ENCODE measurements at places on chromosomes 1 and 21.

DNA sequence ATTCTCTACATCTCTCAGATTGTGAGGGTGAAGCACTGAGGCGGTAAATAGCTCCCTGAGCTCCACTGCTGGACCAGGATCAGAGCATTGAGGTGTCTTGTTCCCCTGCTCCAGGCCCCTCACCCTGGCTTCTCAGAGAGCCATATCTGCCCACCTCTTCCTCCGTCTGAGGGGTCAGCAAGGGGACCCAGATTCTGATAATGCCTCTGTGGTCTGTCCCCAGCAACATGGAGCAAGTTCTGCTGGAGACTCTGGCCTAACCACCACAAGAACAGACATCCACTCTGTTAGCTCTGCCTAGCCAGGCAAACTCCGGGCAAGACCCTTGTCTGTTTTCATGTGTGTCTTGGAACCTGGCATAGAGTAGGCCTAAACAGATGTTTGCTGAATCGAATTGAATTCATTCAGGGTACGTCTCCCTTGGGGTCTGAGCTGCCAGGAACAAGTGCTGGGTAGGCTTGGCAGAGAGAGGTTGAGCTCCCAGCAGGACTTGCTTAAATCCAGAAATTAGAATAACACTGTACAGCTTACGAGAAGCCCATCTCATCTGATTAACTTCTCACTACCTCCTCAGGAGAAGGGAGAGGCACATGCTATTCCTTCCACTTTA, 2.3 kb downstream of the TRAF5 start:
- no peak for DNase-seq

DNA sequence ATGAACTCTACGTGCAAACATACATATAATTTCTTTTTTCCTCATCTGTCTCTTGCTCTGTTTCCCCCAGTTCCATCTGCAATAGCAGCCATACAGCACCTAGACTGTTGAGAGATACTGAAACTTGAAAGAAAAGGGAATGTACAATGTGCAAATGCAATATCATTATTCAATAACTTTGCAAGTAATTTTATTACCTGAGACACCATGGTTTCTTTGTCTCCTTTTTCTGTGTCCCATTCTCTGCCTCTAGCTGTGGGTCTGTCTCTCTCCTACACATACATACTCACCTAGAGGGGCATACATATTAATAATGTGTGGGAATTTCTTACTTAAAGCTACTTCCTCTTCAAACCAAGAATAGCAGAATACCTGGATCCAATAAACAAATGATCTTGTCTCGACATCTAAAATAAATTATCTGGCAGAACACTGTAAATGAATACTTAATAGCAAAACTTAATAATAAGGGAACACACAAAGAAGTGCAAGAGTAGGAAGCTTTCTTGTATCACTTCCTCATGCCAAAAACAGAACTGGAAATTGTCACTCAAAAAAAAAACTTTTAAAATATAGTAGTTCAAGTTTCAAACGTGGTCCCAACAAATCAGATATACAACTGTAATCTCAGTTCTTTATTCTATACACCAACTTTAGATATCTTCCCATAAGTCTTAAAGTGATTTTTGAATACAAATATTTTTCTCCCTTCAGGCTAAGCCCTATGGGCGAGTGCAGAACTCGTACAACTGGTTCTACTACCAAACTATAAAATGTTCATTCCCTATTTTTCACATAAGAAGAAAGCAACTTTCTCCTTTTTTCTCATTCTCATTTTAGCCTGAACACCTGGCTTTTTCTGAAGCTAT, 194.6 kb downstream of the NRIP1 start:
- no peak for DNase-seq

DNA sequence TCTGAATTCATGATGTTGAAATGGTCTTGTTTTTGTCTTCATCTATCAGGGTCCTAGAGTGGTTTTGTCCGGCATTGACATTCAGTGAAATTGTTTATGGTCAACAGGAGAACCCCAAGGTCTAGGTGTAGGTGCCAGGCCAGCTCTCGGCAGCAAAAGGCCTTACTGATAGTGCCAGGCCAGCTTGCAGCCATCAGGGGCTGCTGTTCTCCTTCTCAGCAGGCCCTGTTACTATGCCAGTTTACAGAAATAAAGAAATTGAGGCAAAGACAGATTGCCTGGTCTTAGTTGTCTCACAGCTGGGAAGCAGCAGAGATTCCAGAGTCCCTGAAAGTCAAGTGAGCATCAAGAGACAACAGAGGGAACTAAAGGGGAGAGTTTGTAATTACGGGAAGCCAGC, 12.0 kb downstream of the HMGB4 start:
- no peak for DNase-seq

DNA sequence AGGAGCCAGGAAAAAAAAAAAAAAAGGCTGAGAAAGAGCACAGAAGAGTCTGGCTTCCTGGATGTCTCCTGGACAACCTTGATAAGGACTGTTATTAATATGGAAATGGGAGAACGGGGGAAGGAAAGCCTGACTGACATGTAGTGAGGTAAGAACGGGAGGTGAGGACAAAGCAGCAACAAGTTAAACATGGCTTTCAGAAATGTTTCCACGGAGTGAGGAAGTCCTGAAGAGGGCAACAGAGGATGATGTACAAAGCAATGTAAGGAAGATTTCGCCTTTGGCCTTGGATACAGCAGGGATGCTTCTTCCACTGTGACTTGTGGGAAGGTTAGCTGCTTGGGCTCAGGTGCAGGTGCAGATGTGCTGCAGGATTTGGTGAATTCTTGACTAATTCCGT, 11.9 kb upstream of the NIBAN1 start:
- DNase-seq, result peak; percentile 63

GRCh38 chr1:162736184-162736583, 54.3 kb upstream of the HSD17B7 start:
- no peak for DNase-seq

DNA sequence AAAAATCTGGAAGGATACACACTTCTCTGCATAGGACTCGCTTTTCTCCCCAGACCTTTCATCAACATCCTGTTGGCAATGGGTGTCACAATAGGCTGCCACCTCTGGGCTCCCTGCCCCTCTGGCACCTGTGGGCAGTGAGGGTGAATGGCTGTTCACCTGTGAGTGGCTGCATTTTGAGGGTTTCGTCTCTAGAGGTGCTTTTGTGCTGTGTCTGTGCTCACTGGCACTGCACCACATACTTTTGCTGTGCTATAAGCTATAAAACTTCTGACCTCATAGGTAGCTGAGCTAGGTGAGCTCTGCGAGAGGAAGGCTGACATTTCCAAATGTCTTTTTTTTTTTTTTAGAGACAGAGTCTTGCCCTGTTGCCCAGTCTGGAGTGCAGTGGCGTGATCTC, 35.9 kb downstream of the SLC30A1 start:
- no peak for DNase-seq

DNA sequence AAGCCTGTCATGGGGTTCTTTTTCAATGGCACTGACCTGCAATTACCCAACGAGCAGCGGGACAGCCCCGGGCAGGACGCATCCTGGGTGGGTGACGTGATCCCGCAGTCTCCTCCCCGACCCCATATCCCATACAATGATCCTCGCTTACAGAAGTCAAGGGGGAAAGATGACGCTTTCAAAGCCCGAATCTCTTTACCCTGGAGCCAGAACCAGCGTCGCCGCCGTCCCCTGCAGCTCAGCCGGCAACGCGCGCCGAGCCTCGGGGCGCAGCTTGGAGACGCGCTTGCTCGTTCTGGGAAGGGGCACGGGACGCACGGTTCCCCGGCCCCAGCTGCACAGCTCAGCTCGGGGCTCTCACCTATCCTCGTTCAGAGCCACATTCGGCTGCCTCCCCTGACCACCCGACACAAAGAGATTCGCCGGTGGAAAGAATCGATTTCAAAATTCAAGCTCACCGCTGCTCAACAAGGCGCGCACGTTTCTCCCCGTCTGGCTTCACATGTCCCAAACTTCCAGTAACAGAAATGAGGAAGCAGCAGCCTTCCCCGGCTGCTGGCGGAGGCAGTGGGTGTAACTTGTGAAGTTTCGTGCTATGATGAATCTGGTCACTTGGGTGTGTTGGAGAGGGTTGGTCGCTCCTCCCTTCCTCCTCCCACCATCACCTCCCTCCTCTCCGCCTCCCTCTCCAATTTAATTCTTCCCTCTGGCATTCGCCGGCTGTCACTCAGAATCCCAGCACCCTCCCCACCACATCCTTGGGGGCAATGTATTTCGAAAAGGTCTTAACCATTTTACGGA, at the start of gene TIAM1:
Gene TIAM1, minus strand, starts transcription at position 582 of the 801 bp plus-strand sequence. CDS start 77,289 bp downstream, outside the sequence.
- no peak for DNase-seq

DNA sequence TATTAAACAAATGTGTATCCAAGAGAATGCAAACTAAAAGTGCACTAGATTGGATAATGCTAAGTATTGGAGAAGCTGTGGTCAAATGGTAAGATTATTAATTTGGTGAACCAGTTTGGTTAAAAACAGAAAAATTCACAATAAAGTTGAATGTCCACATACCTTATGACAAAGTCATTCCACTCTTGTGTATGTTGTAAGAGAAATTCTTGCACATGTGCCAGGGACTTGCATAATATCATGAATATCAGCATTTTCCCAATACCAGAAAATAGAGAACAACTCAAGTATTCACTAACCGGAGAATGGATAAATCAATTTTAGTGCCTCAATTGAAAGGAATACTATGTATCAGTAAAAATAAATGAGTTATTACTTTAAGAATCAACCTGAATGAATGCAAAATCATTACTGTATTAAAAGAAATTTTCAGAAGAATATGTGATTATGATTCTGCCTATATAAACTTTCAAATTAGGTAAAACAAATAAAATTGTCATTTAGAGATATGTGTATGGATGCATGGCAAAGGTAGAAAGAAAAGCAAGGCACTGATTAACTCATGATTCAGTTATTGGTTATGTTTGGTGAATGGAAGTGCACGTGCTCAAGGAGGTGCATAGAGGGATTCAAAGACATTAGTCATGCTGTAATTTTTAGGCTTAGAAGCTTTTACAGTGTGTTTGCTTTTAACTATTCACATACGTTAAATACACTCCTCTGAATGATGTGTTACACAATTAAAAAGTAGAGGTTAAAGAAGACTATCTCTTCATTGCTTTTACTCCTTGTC, 217.4 kb upstream of the KCNK2 start:
- DNase-seq, result no peak

DNA sequence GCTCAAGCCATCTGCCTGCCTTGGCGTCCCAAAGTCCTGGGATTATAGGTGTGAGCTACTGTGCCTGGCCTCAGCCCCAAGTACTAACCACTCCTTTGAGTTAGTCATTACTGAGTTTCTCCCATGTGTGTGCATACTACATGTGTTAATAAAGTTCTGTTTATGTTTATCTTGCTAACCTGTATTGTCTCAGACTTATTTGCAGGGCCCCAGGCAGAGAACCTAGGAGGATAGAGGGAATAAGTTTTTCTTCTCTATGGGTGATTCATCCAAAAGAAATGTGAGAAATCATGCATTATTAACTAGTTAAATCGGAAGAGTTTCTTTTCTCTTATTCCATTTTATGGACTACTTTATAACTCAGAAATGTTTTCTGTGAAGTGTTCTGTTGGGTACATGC, 203.9 kb upstream of the CACYBP start:
- no peak for DNase-seq

DNA sequence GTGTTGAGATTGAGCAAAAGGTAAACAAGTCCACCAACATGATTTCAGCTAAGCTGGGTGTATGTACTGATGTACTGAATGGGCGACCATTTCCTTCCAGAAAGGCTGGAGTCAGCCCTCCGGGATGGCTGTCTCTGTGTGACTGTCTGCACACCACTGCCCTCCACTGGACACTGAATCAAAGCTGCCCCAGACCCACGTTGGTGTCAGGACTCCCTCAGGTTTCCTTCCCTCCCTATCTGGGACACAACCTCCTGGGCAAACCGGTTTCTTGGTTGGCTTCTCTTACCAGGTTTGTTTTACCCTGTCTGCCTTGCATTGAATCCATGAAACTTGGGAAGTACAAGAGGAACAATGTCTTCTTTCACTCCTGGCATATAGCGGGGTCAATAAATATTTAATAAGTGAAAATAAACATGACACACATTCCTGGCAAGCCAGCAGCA, 5.3 kb upstream of the SRP9 start:
- peak; percentile 81 for DNase-seq

DNA sequence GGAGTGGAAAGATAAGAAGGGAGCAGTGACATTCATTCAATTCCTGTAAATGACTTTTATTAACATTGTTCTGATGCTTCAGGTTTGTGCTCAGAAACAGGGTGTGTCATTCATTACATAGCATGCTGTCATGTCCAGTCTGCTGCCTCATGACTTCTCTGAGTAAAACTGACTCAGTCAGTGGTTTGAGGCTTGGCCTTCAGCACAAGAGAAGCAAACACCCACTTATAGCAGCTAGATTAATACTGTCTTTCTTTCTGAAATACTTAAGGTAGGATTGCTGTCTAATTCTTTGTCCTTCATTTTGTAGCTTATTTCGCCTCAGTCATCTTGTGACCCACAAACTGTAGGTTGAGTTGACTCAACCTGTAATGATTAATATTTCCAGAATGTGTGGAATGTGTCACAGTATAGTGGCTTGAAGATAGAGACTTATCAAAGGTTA, 32.9 kb downstream of the RASAL2 start:
- DNase-seq, result no peak

DNA sequence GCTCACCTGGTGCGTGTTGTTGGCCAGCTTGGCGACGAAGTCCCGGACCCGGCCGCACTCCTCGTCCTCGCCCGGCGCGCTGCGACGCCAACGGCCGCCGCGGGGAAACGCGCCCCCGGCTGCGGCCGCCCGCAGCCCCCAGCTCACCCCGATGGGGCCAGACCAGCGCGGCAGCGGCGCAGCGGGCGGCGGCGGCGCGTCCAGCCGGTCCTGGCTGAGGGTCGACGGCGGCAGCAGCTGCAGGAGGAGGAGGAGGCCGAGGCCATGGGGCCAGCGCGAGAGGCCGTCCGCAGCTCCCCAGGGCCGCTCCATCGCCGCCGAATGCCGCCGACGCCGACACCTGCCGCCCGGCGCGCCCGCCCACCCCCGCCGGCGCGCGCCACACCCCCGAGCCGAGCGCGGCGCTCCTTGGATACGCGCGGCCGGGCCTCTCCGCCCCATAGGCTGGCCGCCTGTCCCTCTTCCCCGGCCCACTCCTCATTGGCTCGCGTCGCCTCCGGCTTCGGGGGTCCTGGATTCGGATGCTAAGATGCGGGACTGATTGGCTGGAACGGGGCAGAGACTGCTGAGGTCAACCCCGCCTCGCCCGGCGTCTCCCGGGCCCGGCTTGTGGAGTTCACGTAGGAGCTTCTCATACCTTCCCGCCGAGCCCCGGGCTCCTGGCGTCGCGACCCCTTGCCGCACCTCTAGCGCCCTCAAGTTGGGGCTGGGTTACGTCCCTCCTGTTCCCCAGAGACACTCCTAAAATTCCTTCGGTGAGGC, at the start of gene SORT1:
Gene SORT1, minus strand, starts transcription at position 338 of the 762 bp plus-strand sequence. Its CDS starts 26 bp downstream, at position 312.
- peak; percentile 96 for DNase-seq

DNA sequence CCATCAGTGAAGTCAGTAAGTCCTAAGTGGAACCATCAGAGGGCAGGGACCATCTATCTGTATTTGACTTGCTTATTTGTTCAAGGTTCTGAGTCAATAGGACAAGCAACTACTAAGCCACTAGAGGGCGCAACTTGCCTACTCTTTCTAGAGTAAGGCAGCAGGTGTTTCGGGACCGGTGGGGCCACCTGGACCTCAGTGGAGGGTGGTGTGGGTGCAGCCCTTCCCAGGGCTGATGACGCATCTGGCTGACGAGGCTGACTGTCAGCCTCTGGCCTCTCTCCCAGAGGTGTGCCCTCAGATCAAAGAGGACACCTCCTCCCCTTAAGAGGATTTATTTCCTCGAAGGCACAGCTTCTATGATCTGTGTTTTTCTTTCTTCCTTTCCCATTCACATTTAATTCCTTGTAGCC, 6.6 kb downstream of the CBR3 start:
- DNase-seq, result peak; percentile 96

GRCh38 chr1:227242811-227243682, 75.2 kb downstream of the CDC42BPA start:
- DNase-seq, result no peak

- peak; percentile 44 for DNase-seq
These were observed 57.4 kb upstream of the ACOT11 start for GRCh38 chr1:54490361-54491248.

- no peak for DNase-seq
These were observed 11.5 kb downstream of the KCNA3 start for GRCh38 chr1:110663241-110663640.
